SHP77 (cell line): ENCODE measurements at places on chromosomes 5 and 9.

GRCh38 chr9:71119746-71120145 lies 1.7 kb downstream of the TRPM3 start:
- DNase-seq = no peak

- no peak for DNase-seq
These were observed 78.5 kb upstream of the PIP5K1B start for GRCh38 chr9:68626526-68626925.

- DNase-seq = no peak
These were observed 210.7 kb upstream of the SLC24A2 start for GRCh38 chr9:19999491-20000057.

GRCh38 chr9:109857336-109857735 lies 77.3 kb downstream of the PALM2AKAP2 start:
- DNase-seq = no peak

DNA sequence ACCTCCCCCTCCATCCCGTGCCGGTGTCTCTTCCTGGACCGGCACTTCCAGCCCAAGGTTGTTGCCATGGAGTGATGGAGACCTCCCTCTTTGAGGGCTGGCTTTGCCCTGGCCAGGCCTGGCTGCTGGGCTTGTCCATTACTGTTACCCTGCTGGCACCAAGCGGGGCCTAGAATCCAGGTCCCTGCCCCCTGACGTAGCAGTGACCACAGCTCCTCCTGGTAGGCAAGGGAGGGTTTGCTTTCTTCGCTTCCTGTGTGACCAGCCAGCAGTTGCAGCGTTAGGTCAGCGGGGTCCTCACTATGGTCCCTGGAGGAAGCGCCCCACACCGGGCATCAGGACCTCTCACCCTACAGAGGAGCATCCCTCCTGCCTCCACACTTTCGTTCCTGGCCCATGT lies 146.7 kb upstream of the COL5A1 start:
- no peak for DNase-seq

DNA sequence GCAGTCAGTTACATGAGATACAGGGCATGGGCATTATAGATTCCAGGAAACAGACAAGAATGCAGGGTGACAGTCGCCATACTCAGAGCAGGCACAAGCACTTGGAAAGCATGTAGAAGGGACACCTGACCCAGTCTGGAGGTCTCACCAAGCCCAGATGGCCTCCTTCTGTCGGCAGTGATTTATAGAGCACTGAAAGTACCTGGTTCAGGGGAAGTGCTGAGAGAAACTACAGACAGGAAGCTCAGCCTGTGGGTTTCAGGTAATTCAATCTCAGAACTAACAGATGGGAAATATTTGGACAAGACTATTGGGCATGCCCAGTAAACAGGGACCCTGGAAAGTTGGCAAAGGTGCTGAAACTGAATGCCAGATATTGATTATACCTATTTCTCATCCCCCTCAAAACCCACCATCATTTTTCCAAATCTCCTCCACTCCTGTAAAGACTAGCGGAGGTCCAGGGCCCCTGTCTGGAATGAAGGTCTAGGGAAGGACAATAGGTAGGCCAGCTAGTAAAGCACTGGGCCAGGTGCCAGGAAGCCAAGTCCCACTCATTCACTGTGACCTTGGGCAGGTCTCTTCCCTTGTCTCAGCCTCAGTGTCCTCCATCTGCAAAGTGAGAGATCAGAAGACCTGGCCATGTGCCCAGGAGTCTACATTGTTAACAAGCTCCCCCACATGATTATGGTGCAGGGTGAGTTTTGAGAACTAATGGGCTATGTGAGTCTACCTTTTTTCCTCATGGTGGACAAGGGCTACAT lies 26.9 kb downstream of the KLHL3 start:
- peak; percentile 11 for DNase-seq

GRCh38 chr9:137358126-137358525 lies 56.1 kb upstream of the NRARP start:
- DNase-seq = no peak

- DNase-seq = no peak
These were observed 115.3 kb downstream of the SLC1A3 start for GRCh38 chr5:36721664-36722235.

DNA sequence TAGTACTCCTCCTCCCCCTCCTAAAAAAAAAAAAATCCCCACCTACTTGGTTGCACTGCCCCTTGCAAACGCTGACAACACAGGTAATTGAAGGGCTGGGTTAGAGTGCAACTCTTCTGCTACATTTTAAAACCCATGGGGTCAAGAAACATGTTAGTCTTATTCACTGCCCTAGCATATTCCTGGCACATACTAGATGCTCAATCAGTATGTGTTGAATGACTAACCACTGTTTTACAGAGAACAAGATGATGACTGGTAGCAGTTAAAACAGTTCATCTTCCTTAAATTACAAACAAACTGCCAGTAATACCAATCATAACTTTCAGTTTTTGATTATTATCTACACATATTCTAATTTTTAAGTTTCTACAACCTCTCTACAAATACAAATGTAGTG lies 124.4 kb downstream of the NFIB start:
- no peak for DNase-seq

GRCh38 chr9:81559197-81559596 lies 130.2 kb downstream of the TLE1 start:
- DNase-seq = no peak

GRCh38 chr5:112333331-112333781 lies 85.7 kb downstream of the EPB41L4A start:
- no peak for DNase-seq

GRCh38 chr5:57216714-57217113 lies 42.9 kb downstream of the GPBP1 start:
- DNase-seq = no peak

DNA sequence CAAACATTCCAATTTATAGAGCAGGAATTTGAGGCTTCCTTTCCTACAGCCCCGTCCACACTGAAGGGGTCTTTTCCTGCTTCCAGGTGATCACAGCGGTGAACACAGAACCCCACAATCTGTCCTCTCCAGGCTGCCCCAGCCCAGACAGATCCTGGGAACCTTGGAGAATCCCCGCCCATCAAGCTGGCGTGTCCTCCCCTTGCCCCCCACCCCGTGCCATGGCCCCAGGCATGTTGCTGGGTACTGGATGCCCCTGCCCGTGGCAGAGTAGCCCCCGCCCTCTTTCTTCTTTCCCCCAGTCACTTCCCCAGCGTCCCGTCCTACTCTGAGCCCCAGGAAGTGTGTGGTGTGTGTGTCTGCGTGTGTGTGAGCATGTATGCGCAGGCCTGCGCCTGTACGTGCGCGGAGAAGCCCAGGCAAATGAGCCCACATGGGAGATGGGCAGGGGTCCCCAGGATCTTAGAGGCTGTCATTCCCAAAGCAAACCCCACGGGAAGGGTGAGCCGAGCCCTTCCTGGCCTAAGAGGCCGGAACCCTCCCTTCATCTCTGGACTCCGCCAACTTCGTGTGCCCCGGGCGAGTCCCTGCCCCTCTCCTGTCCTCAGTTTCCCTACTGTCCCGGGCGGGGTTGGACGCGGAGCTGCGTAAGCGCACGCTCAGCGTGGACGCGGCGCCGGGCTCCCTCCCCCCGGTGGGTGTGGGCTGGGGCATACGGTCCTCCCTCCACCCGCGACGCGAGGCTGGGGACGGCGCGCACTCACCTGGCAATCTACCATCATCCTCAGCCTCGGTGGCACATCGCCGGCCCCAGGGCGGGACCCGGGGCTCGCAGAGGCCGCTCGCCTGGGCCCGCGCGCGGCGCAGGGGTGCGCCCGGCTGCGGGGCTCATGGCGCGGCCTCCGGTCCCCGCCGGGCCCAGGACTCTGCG lies 15.2 kb downstream of the GBGT1 start:
- DNase-seq = no peak

DNA sequence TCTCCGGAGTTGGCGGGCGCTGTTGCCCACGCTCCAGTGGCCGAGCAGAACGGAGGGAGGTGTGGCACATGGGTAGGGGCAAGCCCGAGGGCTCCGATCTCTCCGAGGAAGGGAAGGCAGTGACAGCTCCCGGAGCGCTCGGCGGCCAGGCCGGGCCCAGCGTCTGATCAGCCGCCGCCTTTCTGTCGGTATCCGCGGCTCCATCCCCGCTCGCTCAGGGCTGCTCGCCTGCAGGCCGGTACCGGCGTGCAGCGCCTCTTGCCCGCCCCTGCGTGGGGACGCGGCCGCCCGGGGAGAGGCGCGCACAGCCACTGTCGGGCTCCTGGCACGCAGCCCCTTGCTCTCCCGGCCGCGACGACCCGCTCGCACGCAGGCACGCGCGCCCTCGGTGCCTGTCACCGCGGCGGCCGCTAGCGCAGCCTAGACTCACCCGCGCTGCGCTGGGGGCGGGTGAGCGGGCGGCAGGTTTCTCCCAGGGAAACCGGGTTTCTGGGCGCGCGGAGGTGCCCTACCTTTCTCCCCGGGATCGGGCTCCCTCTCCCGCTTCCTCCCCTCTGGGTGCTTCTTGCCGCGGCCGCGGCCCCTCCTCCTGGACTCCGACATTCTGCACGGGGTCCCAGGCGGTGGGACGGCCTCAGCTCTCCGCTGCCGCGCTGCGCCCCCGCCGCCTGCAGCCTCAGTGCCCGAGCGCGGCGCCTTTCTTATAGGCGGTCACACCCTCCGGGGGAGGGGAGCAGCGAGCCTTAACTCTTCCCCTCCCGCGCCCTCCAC lies 108.4 kb downstream of the PSD2 start:
- no peak for DNase-seq

DNA sequence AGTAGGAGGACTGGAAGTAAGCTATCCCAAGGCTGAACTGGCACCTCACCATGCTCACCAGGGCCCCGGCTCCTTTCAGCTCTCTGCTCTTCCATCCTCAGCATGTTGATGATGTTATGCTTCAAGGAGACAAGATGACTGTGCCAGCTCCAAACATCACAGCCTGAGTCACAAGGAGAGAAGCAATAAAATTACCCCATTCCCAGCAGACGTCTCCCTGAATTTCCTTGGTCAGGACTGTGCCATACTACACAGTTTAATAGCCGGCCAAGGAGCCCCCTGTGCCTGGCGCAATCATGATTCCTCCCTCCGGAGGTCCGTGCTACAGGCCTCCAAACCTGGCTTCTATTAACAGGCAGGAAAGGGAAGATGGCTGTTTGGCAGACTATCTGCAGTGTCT lies 51.2 kb upstream of the ROR2 start:
- DNase-seq = no peak

- DNase-seq = peak; percentile 46
These were observed 9.1 kb upstream of the ZNF608 start for GRCh38 chr5:124755565-124755964.

DNA sequence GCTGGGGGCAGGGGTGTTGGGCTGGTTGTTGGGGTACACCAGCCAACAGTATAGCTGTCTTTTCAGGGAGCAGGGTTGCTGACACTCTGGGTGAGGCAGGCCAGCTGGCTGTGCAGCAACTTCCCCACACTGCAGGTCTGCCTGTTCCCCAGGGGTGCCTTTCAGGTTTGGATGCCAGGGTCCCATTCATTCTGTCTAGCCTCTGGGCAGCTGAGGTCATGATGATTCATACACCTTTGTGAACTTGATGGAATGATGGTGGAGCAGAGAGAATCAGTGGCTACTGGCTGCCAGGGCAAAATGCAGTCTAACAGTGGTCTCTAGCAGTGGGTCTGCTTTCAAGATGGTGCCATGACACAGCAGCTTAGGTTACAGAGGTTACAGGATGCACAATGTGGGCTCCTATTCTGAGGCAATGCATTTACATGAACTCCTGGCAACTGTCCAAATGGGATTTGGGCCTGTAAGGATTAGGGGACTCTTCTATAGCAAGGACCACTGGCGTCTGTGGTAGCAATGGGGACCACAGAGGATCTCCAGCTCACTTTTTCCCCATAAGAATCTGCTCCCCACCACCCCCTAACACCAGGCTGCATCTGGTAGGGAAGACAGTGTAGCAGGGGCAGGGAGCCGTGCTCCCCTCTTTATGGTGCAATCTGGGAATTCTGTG lies 103.7 kb downstream of the FEM1C start:
- DNase-seq = peak; percentile 11

DNA sequence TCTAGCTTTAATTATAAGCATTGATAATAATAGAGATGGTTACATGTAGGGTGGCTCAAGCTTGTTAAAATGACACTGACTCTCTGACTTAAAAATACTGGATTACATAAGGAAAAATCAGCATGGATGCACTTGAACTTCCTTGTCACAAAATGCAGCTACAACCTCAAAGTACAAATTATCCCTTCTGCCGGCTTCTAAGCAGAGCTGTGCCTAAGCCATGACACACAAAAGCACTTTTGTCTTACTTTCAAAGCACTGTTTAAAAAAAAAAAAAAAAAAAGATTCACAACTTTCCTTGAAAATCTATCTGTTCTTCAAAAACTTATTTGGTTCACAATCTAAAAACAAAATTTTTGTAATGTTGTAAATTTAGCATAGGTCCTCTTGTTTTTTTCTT lies 36.4 kb upstream of the ZFAND5 start:
- DNase-seq = no peak

GRCh38 chr5:122165559-122166078 lies 36.3 kb downstream of the ZNF474 start:
- no peak for DNase-seq

DNA sequence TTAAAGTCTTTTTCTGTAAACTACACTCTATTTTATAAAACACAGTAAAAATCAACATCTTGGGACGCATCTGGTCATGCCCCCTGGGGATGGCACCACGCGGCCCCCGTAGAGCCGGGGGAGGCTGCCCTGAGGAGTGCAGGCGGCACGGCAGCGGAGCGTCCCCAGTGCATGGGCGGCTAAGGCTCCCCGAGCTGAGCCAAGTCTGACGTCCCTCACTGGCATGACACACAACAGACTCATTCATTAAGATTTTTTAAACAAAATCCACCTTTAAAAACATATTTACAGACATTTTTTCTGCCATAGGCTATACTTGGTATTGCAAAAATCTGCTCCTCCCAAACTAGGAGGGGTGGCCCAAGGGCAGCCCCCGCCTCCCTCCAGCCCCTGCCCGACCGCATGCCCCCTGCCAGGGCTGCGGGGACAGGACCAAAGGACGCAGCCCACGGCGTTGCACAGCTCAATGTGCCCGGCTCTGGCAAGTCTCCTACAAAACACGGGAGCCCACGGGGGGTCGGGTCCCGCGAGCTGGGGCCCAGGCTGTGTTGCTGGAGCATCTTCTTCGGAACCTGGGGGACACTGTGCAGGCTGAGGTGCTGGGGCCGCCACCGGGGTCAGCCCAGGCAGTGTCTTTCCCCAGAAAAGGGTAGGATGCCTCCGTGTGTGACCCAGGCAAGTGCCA lies 11.8 kb upstream of the SEC16A start:
- DNase-seq = no peak

GRCh38 chr5:33381243-33381642 lies 59.5 kb upstream of the TARS1 start:
- no peak for DNase-seq

GRCh38 chr5:59317023-59317773 lies 576.3 kb downstream of the PDE4D start:
- DNase-seq = no peak

DNA sequence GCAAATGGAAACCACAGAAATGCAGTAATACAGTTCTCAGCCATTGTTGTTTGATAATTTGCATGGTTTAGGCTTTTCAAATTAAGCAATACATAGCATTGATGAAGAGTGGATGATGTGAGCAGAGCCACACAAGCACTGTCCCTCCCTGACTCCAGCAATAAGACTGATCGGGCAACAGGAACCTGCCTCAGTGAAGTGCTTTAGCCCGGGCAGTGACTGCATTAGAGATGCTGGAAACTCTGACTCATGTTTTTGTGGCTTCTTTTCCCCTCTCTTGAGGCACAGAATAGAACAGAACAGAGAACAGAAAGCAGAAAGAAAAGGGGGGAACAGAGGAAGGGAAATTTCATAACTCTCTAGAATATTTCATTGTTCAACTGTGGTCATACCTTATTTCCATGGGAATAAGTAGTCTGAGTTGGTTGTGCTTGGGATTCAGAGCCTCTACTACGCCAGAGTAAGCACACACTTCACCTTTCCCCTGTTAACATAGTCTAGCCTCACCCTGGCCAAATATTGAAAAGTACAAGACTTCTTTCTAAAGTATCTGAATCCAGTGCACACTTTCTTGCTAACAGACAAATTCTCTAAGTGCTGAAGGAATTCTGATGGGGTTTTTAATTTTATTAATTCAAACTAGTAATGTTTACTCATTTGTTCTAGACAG lies 164.8 kb upstream of the VCAN start:
- no peak for DNase-seq
